ENCODE measurements at places on chromosomes 1 and 21.

- no peak for DNase-seq
Measured at GRCh38 chr21:27771938-27772483, 805.1 kb upstream of the ADAMTS5 start.

GRCh38 chr1:221816899-221817298 is 75.0 kb upstream of the DUSP10 start:
- DNase-seq, result no peak

DNA sequence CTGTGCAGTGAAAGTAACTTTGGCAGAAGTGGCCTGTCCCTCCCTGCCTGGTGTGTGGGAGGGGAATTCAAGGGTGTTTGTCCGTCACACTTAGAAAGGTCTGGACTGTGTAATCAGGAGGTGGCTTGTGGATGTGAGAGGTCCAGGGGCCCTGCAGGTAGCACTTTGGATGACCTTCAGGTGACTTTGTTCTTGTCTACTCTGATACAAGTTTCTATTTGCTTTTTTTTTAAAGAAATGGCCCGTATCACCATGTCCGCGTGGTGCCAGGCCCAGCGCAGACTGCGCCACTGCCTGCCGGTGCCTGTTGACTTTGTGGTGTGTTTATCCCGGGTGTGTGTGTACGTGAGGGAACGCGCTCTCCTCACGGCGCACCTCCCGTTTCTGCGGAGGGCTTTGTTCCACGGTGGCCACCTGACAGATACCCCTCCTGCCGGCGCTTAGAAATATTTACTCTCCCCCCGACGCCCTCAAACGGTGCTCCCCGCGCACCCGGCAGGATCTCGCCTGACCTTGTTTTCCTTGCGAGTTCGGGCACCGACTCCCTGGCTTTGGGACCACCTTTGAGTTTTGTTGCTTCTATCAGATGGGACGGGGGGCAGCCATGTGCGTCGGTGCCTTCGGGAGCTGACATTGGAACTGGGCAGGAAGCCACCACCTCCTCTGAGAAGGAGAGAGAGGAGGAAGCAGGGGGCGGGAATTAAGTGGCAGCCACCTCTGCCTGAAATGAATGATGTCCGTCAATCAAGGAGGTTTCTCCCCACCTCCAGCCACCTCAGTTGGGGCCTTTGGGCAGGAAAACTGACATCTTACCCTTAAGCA is 119.4 kb downstream of the PRDM16 start:
- no peak for DNase-seq

DNA sequence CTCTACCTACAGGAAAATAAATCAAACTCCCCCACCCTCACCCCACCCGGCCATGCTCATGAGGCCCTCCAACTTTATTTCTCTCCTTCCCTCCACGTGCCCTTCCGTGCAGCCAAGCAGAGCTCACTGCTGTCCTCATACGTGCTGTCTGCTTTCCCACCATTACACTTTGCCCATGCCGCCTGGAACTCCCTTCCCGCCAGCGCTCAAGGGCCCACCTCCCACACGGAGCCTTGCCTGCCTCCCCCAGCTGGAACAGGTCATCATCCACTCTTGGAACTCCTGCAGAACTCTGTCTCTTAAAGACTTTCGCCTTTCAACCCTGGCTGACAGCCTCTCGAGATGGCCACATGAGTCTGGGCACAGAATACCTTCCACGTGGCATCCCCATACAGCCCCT is 42.4 kb downstream of the GLIS1 start:
- no peak for DNase-seq

GRCh38 chr1:70204600-70204999 is 779 bp downstream of the LRRC40 start:
- DNase-seq, result no peak

GRCh38 chr1:193030280-193030679 is 28.9 kb downstream of the UCHL5 start:
- no peak for DNase-seq

DNA sequence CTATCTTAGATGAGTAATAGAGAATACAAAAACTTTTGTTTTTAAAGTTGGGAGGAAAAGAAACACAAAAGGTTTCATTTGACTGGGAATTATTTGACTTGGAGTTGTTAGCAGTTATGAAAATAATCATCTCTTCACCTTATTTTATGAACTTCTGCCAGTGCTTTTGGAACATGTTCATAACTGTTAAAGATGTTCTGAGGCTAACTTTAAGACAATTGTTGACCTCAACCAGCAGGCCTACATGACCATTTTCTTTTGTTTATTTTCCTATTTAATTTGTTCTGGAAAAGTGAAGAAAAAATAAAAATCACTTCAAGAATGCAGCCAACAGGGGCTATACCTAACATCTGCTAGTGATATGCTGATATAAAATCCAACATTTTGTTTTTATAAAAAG is 37.4 kb downstream of the JAM2 start:
- no peak for DNase-seq

GRCh38 chr1:28601696-28602095 is 9.6 kb downstream of the RAB42 start:
- DNase-seq, result no peak

- no peak for DNase-seq
Measured at GRCh38 chr1:71462247-71462646, 381.4 kb upstream of the ZRANB2 start.

GRCh38 chr1:165289556-165289955 is 67.0 kb downstream of the LMX1A start:
- no peak for DNase-seq

DNA sequence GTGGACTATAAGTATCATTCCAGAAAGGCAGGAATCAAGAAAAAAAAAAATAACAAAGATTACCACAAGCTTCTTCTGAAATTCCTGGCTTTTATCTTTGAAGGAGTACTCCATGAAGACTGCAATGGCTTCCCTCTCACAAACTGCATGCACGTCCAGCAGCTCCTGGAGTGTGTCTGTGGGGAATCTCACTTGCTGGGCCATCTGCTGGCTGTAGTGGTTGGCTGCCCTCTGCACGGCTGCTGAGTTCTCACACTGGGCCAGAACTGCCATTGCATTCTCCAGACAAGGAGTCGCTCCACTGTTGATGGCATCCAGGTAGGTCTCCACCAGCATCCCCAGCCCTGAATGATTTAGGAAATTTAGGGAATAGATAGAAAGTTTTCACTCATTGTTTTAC is 23.3 kb upstream of the GBP2 start:
- no peak for DNase-seq

All from T-helper 9 cell (primary cell).